ENCODE measurements at places on chromosomes 2 and 18.

- DNase-seq, result no peak
Observed at GRCh38 chr2:118539290-118539689, 308.2 kb downstream of the EN1 start.

DNA sequence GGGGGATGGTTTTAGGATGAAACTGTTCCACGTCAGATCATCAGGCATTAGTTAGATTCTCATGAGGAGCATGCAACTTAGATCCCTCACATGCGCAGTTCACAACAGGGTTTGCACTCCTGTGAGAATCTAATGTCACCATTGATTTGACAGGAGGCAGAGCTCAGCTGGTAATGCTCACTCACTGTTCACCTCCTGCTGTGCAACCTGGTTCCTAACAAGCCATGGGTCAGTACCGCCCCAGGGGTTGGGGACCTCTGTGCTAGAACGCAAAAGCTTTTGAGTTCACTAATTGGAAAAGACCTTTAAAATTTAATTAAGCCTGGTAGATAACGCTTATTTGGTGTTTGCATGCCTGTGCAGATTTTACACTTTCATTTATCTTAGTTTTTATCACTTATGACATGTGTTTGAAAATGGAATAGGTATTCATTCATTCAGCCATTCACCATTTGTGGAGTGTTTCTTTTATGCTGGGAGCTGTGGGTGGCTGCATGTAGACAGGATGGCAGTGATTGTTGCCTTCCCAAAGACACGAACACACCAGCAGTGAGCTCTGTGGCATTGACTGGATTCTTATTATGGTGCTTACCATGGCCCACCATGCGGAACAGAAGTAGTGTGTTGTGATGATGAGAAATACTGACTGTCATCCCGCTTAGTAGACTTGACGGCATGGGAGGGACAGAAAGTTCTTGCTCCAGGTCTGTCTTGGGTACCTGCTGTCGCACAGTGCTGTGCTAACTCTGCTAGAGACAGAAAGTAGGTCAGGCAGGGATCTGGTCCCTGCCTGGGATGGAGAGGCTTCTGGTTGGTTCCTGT is 6.4 kb downstream of the RAB31 start:
- no peak for DNase-seq

GRCh38 chr18:59468821-59469220 is 109.8 kb upstream of the LMAN1 start:
- no peak for DNase-seq

DNA sequence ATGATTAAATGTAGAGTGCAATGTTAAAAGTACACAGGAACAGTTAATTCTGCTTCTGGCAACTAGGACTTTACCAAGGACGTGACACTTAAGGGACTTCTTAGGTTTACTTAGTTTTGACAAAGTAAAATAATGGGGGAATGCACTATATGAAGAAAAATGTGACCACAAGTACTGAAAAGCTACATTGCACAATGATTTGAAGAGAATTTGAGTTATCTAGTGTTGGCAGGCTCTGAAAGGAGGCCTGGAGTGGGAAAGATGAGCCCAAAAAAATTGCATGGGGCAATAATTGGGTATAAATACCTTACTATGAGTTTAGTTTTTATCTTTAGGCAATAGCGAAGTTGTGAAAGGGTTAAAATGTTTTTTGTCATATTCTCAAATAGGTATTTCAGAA is 173.7 kb downstream of the DOK6 start:
- DNase-seq, result no peak

- no peak for DNase-seq
Observed at GRCh38 chr18:49238433-49239042, 221.9 kb downstream of the DYM start.

DNA sequence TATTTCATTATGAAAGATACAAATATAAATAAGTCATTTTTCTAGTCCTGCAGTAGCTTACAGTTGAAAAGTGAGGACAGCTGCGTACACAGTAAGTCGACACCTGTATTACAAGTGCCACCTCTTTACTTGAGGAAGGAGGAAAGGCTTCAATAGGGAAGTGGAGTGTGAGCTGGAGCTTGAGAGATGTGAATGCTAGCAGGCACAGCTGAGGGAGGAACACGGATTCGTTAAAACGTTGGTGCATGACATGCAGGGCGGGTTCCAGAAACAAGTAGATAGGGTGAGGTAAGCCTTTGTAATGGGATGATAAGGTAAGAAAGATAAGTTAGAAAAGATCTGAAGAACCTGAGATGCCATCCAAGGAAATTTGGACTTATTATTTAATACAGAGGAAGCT is 98.1 kb upstream of the CSRNP3 start:
- DNase-seq, result no peak

DNA sequence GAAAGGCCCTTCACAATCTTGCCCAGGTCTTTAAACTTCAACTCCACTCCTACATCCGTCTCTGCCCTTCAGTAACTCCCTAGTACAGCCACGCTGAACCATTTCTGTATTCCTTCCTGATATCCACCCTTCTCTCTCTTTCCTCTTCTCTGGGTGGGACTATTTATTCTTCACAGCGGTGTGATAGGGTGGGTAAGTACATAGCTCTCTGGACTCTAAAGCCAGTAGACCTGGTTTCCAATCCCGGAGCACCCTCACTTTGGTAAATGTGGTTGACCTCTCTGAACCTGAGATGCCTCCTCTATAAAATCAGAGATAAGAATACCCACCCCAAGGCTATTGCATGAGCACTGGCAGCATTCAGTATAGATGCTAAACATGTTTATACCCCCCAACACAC is 86.7 kb downstream of the ATL2 start:
- DNase-seq, result no peak

GRCh38 chr2:218829868-218830451 is 1.6 kb downstream of the PRKAG3 start:
- no peak for DNase-seq

- no peak for DNase-seq
Observed at GRCh38 chr2:191396794-191397193, 151.6 kb downstream of the MYO1B start.

DNA sequence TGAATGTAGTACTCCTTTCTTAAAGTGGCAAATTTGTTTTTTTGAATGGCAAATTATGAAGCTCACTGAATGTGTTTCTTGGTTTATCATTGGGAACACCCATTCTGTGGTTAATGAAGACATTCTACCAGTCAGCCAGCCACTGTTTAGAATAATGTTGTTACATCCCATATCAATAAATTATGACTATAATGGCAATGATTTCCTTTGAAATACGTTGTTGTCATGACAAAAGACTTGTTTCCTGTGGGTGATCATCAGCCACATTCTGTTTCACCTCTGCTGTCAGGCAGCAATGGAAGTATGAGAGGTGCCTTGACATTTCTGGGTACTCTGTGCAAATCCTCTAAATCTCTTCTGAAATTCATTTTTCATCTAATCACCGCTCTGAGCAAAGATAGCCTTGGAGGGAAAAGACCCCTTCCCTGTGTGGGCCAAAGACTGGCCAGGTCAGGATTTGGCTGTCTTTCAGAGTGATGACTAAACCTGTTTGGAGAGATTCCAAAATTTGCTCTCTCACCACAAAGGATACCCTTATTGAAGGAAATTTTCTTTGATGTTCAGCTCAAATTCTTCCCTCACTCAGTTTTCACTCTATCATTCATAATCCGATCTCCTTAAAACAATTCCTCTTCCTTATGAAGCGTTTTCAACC is 869.2 kb downstream of the BCL11A start:
- no peak for DNase-seq

GRCh38 chr18:45249246-45249661 is 366.0 kb upstream of the SLC14A2 start:
- no peak for DNase-seq

- no peak for DNase-seq
Observed at GRCh38 chr2:238022594-238023157, 38.1 kb upstream of the SCLY start.

DNA sequence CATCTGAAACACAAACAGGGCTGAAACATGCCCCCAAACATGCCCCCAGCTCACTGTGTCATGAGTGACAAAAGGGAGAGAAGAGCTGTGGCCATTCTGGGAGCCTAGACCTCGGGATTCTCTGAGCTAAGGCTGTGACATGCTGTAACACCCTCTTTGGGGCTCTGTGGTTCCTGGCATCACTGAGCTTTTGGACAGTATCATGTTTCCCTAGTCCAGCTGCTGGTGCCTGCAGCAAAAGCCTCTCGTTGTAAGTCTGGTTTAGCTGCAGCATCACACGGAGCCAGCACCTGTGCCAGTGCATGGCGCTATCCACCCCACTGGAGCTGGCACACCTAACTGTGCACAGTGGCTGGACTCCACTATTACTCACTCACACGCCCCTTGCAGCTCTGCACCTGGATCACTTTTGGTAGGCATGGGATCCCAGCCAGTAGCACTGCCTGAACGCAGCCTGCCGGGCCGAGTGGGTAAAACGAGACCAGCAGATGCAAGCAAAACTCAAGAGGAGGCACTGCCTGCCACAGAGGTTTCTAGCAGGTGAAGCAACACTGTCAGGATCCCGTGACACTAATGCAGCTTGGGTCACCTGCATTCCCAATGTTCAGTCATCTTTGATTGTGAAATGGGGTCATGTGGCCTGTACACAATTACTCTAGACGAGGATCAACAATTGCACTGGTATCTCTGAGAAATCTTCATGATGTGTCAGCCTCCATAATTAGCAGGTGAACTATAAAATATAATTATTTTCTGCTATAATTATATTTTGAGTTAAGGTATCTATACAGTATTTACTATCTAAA is 547.2 kb downstream of the ZNF804A start:
- DNase-seq, result no peak

DNA sequence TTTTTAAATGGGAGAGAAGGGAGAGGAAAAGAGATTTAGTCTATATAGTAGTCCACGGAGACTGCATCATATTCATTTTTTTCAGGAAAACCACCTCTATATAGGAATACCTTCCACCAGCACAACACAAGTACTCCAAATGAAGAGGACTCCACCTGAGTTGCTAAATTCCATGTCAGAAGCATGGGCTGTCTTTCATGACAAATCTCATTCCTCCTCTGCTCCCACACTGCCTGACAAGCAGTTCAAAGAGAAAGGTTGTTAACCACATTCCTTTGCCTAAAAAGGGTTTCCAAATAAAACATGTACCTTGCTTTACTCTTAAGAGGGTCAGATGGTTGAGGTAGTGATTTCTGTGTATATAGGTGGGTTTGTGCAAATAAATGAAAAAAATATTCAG is 122.0 kb downstream of the TMEFF2 start:
- no peak for DNase-seq

DNA sequence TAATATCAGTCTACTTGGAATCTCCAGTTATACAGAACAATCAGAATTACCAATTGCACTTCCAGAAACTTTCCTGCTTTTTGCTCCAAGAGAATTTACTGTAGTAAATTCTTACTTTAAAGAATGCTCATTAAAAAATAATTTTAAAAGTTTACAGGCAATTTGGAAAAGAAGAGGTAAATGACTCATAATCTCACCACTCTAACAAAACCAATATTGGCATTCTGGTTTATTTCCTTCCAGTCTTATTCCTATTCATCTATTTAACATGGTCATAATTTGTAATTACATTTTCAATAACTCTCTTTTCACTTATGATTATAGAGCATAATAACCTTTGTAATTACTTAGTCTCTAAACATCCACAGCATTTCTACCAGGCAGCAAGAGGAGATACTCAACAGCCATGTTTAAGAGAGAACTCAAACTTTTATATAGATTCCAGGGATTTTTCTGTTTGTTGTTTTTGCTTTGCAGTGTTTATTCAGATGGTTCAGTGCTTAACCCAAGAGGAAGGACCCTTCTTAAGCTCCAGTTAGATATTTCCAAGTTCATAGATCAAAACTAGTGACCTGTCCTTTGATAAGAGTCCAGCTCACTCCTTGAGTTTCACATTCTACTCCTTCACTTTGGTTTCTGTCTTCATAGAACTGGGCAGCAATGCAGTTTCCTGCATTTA is 464.7 kb downstream of the TXNL1 start:
- DNase-seq, result no peak

DNA sequence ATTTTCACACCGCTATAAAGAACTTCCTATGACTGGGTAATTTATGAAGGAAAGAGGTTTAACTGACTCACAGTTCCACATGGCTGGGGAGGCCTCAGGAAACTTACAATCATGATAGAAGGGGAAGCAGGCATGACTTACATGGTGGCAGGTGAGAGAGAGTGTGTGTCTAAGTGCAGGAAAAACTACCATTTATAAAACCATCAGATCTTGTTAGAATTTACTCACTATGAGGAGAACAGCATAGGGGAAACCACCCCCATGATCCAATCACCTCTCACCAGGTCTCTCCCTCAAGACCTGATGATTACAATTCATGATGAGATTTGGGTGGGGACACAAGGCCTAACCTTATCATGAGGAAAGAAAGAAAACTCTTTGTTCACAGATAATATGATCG is 174.6 kb downstream of the SRBD1 start:
- DNase-seq, result no peak

DNA sequence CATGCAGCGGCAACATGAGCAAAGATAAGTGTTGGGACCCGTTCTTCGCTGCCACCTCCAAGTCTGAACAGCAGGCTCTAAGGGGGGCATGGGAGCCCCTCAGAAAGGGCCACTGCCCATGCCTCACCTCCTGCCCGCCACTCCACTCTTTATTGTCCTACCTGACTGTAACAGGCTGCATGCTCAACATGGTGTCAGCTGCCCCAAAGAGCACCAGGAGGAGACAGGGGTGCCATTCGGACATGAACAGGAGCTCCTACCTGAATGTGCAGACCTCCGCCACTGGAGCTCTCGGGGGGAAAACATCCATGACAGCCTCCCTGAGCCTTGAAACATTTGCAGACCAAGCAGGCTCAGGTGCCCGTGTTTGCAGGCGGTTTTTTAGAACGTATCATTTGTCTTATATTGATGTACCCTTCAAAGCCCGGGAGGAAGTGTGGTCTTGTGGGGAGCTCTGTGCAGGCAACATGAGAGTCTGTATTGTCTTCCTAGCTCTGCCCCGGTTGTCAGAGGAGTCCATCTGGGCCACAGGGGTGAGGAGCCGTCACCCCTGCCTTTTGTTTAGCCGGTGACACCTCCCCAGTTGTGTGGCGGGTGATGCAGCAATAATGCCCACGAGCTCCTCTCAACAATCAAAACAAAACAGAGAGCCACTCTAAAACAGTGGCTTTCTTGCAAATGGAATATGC is 35.1 kb upstream of the CD8A start:
- DNase-seq, result no peak

GRCh38 chr2:235966396-235966795 is 201.8 kb downstream of the GBX2 start:
- DNase-seq, result no peak

DNA sequence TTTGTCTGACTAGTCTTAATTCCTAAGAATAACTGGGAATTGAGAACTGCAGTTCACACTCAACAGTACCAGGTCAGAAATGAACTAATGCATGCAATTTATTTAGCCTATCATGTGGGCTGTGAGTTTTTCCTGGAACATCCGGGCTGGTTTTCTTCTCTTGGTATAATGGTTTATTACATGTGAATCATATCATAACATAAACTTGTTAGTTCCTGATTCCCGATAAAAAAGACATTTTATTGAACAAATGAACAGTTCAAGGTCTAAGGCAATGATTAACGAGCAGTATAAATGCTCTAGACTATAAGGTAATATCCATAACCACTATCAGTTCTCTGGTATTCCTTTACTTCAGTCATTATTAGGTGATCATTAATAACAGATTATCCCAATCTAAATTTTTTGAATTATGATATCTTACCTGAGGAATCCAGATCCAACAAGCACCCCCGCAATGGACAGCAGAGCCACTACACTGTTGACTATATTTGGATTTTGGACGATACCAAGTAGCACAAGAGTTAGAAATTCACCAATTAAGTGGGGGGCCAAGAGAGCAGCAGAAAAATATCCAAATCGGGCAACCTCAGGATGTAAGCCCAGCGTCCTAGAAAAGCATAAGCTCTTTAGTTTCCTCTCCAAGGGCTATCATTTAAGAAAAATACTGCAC is 19.0 kb downstream of the ABCG5 start:
- no peak for DNase-seq

- no peak for DNase-seq
Observed at GRCh38 chr2:69456950-69457445, 19.8 kb upstream of the NFU1 start.
